ENCODE measurements at places on chromosomes 13 and 19.

DNA sequence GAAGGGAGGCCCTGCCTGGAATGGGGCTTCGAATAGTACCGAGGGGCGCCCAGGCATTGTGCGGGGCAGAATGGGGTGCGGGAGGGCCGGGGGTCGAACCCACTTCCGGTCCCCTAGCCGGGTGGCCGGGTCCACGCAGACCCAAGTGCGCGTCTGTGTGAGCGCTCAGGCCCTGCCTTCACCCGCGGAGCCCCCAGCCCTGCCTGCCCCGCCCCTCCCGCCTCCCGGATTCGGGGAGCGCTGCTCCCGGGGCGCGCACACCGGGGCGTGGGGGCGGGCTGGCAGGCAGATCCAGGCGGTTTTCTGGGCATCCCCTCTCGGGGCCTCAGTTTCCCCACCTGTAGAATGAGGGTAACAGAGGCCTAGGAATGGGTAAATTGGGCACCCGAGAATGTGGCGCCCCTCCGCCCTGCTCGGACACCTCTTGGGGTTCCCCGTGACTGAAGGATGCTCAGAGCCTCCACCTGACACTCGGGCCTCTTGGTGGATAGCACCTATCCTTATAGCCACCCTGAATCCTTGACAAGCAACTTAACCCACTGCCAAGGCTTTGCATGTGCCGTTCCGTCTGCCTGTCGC, 682 bp downstream of the PIK3R2 start:
- DNase-seq, result no peak

GRCh38 chr19:50721441-50722137, 1.6 kb upstream of the CLEC11A start:
- DNase-seq, result no peak

DNA sequence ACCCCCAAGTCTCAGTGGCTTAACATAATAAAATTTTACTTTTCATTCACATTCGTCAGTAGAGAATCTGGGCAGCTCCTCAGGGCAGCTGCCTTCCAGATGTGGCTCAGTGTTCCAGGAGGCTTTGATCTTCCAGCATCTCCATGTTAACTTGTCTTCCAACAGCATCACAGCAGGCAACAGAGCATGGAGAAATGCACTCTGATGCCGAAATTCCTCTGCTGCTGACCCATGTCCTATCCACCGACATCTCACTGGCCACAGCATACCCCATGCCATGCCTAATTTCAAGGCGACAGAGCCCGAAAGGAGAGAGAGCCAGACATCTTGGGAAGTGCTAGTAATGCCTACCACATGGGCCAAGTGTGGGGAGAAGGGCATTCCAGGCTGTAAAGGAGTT, 64.9 kb upstream of the MEDAG start:
- no peak for DNase-seq

- no peak for DNase-seq
Measured at GRCh38 chr13:102441085-102441484, 39.2 kb upstream of the FGF14 start.

- DNase-seq, result no peak
Measured at GRCh38 chr13:35714121-35714520, 237.6 kb upstream of the MAB21L1 start.

GRCh38 chr13:28474491-28475134, 20.3 kb downstream of the FLT1 start:
- DNase-seq, result no peak

DNA sequence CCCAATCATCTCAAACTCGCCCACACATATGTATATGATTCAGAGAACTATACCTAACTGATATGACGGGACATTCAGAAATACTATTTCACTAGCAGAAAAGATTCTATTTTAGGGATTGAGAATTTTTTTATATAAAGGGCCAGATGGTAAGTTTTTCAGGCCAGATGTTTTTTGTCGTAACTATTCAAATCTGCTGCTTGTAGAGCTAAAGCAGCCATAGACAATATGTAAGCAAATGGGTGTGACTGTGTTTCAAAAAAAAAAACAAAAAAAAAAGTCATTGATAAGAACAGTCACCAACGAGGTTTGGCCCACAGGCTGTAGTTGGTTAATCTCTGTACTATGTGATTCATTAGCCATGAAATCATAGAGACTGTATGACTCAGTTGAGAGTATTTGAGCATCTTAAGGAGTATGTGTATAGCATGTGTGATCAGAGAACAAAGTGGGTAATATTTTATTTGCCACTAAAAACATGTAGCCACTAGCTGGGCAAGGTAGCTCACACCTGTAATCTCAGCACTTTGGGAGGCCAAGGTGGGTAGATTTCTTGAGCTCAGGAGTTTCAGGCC, 2724.7 kb downstream of the PCDH9 start:
- no peak for DNase-seq

- no peak for DNase-seq
Measured at GRCh38 chr13:73902296-73902695, 231.9 kb downstream of the KLF12 start.

DNA sequence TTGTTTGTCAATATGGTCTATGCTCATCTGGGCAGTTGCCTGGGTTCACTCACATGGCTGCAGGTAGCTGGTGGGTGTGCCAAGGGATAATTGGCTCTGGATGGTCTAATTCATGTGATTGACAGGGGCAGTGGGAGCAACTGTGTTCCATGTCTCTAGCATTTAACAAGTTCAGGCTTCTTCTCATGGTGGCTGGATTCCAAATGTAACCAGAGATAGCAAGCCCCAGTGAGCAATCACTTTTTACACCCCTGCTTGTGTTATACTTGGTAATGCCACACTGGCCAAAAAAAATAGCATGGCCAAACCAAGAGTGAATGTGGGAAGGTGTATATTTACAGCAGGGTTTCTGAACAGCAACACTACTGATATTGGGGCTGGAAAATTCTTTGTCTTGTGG, 89.6 kb upstream of the TNFSF11 start:
- DNase-seq, result no peak

DNA sequence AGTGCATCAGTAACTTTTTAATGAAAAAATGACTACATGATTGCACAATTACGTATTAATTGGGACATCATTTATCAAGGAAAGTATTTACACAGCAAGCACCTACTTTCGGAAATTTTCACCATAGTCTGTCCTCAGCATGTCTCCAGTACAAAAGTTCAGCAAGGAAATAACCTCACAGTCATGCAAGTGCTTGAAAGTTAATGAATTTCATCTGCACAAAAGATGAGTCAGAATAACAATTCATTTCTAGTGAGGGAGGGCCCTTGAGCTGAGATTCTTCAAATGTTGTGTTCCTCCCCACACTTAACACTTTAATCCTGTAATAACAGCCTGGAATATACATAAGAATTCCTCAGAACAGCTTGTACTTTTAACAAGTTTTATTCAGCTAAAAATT, 49.0 kb upstream of the OXGR1 start:
- DNase-seq, result no peak

DNA sequence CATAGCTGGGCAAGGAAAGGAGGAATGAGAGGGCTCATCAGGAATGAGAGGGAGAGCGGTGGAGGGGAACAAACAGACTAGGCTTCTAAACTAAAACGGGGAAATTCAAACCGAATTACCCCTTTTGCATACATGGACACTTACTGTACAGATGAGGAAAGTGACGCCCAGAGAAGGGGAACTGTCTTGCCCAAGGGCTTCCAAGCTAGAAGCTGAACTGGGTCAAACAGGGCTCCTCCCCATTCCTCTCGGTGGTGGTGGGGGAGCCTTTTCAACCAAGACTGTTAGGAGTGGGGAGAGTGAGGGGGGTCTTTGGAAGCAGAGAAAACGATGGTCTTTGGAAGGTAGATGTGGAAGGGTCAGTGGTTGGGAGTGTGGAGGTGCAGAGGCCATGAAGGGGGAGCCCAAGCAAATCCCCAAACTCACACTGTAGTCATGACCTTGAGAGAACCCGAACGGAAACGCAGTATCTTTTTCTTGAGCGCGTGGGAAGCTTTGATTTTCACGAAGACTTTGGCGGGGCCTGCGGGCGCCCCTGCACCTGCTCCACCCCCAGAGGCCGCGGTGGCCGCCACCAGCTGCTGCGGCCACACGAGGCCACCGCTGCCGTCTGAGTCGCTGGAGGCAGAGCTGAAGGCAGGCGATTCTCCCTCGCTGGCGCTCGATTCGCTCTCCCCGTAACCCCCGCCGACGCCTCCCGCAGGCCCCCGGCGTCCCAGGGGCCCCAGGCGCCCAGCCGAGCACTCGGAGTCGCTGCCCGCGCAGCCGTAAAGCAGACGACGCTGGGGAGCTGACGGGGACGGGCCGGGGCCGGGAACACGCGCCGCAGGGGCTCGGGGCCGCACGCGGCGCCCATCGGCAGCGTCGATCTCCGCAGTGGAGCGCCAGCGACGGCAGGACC, 12.3 kb upstream of the GNG8 start:
- no peak for DNase-seq

DNA sequence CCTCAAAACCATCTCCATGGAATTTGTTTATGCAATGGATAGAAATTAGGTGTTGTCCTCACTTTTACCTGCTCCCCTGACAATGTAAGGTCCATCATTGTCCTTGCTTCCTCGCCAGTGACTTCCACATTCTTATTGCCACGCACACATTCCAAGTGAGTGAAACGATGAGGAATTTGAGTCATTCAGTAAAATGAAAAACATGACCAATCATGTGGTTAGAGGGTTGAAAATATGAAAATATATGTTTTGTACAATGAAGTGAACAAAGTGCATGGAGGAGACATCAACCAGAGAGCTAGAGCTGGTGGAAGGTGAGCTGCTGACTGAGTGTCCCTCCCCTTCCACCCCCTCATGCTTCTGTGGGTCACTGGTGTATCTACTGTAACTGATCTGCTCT, 91.7 kb downstream of the ATP8A2 start:
- no peak for DNase-seq

GRCh38 chr19:39813264-39813993, 20.5 kb downstream of the DYRK1B start:
- no peak for DNase-seq

- no peak for DNase-seq
Measured at GRCh38 chr13:103325672-103326071, 259.5 kb upstream of the SLC10A2 start.

DNA sequence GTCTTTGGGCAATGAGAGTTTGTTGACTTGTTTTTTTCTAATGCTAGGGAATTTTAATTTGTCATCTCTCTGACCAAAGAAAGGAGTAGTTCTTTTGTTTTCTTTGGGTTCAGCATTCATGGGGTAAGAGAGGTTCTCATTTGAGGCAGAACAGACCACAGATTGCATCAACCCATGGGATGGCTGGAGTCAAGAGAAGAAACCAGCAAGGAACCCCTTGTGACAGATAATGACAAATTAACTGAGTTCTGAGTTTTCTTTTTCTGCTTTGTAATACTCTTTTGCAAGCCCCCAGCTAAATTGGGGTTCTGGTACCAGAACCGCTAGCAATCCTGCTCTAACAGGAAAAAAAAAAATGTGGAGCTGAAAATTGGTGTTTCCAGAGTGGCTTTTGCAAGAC, 864.1 kb downstream of the DIAPH3 start:
- DNase-seq, result no peak

DNA sequence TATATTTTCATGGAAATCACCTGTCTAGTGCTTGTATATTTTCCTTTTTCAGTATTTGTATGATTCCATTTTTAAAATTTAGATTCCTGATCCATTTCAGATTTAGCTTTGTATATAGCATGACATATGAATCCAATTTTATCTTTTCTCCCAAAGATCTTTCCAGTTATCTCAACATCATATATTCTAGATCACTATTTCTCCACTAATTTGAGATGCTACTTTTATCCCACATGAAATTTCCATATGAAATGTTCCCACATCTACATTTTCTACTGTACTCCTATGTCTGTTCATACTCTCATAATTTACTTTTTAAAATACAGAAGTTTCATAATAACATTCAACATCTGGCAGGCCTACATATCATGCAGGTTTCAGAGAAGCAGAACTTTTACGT, 1784.1 kb downstream of the SLITRK5 start:
- DNase-seq, result no peak

GRCh38 chr19:1767464-1767933, 14.2 kb downstream of the ONECUT3 start:
- DNase-seq, result no peak

DNA sequence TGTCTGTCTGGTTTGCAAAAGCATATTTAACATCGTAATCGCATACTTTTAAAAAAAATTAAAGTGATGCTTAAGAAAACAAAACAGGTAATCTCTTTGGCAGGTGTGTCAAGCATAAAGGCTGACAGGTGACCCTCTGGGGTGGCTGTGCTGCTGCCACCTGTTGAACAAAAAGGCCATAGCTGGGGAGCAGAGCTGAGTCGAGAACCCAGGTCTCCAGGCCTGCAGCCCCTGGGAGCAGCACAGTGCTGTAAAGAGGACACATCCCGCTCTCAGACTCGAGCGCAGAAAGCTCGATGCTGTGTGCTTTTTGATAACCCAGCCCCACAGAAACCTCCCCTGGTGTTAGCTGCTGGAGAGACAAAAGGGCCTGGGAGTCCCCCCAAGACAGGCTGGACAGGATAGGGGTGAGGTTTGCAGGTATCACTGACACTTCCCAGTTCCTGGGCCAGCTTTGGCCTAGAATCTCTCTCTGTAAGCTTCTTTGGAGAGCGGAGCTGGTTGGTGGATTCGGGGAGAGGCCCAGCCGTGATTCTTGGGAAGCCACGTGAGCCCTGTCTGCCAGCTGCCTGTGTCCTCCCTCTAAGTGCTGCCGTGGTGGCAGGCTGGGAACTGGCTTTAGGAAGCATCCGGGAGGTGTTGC, 66.9 kb downstream of the C13orf42 start:
- DNase-seq, result no peak

DNA sequence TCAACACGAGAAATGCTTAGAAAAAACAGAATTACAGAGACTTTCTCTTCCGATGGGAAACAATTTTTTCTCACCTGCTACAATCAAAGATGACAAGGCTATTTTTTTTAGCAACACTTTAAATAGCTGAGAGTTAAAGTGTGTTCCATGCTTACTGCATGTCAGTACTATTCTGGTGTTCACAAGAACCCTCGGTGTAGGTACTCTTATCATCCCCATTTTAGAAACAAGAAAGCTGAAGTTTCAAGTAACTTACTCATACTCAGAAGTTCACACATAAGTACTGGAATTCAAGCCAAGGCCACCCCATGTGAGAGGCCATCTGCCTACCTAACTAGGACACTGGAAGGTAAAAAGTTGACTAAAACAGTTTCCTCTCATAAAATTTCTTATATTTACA, 9.0 kb upstream of the TNFRSF19 start:
- no peak for DNase-seq

GRCh38 chr13:20525144-20525600, 485 bp downstream of the CRYL1 start:
- no peak for DNase-seq

- DNase-seq, result no peak
Measured at GRCh38 chr13:79043208-79043607, 362.8 kb downstream of the RBM26 start.

- no peak for DNase-seq
Measured at GRCh38 chr13:45713721-45714120, 11.6 kb downstream of the CBY2 start.

DNA sequence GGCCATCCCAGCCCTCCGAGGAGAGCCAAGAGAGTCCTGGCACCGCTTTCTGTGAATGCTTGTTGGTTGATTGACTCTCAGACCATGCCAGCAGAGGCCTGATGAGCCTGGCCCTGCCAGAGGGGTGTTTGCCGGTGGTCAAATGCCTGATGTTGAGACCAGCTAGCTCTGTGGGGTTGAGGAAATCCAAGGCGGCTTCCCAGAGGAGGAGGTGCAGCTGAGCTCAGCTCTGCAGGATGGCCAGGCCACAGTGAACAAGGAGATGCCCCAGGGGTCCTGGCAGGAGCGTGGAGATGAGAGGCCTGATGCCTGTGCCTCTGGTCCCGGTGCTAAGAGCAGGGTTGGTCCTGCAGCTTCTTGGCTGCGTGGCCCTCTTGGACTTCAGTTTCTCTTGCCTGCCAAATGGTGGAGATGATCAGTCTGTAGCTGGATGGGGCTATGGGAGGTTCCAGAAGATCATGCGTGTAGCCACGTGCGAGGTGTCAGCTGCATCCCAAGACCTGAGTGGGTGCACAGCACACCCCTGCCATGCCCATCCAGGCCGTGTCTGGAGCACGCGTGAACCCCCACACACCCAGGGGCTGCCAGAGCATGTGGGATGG, 16.8 kb downstream of the NFIC start:
- no peak for DNase-seq
